ENCODE measurements at places on chromosomes 11 and 22.
A peak's percentile ranks its signal among the peaks of the same experiment; 100 is the strongest.

DNA sequence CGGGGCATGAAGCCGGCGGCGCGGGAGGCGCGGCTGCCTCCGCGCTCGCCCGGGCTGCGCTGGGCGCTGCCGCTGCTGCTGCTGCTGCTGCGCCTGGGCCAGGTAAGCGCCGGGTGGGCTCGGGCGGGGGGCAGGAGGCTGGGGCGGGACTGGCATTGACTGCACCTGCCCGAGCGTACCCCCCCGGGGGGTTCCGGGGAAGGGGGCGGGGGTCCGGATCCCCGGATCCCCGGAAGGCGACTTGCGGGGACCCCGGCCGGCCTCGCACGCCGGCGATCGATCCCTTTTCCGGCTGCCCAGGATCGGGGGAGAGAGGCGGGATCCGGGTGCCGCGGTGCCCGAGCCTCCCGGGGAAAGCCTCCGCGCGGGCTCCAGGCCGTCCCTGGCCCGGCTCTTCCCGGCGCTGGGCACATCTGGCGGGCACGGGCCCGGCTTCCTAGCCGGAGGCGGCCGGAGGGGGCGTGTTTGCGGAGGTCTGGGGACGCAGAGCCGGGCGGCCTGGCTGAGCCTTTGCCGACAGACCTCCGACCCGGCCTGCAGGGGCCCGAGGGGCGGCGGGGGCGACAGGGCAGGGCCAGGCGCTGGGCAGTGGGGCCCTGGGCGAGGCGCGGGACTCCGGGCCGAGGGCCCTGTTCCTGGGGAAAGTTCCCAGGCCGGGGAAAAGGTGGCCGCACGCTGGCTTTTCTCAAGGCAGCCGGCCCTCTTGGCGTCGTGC lies 705 bp downstream of the PTPRJ start:
- peak; percentile 54 for DNase-seq

DNA sequence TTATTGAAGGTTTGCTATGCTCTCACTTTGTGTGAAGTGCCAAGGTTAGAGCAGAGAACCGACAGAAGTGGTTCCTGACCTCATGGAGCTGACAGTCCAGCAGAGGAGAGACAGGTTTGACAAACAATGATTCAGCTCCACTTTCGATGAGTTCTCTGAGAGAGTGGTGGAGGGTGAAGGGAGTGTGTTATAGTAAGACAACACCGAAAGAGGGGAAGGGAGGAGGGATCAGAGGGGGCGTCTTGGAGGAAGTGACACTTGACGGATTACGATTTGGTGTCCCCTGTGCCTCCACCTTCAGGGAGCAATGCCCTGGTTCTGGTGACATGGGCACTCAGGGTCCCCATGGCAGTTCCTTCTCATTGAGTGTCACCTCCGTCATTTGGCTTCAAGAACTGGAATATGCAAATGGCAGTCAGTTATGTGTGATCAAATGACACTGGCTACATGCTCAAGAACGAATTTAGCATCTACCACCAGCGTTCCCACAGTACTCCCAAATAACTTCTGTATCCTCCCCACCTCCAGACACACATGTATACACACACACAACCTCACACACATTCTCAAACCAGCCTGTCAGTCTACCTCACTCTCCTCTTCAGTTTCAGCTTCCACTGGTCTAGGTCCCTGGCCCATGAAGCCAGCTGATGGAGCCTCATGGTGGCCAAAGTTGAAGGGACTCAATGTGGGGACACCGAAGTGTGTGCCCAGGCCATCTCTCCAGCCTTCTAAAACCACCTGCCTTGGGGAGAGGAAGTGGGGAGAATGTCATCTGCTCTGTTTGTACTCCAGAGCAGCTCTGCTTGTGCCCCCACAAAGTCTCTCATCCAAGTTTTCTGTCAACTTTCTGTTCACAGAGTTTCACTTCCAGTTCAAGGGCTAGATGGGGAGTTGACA lies 31.4 kb upstream of the NUP160 start:
- no peak for DNase-seq

- DNase-seq: no peak
These were observed 432.4 kb upstream of the LUZP2 start for GRCh38 chr11:24064309-24064903.

GRCh38 chr22:42805016-42805997 lies 51.8 kb downstream of the ARFGAP3 start:
- DNase-seq: no peak

DNA sequence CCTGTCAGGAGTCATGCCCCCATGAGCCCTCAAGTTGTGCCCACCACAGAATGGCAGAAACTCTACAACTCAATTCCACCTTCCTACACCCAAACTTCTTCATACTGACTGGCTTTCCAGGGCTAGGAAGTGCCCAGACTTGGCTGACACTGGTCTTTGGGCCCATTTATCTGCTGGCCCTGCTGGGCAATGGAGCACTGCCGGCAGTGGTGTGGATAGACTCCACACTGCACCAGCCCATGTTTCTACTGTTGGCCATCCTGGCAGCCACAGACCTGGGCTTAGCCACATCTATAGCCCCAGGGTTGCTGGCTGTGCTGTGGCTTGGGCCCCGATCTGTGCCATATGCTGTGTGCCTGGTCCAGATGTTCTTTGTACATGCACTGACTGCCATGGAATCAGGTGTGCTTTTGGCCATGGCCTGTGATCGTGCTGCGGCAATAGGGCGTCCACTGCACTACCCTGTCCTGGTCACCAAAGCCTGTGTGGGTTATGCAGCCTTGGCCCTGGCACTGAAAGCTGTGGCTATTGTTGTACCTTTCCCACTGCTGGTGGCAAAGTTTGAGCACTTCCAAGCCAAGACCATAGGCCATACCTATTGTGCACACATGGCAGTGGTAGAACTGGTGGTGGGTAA lies at the start of gene OR52W1:
Gene OR52W1, plus strand, starts transcription at position 51 of the 637 bp plus-strand sequence. Its CDS starts 0 bp downstream, at position 51.
- no peak for DNase-seq

GRCh38 chr11:119640541-119640940 lies 88.5 kb downstream of the NECTIN1 start:
- no peak for DNase-seq
